ENCODE measurements at places on chromosomes 2 and 18.

DNA sequence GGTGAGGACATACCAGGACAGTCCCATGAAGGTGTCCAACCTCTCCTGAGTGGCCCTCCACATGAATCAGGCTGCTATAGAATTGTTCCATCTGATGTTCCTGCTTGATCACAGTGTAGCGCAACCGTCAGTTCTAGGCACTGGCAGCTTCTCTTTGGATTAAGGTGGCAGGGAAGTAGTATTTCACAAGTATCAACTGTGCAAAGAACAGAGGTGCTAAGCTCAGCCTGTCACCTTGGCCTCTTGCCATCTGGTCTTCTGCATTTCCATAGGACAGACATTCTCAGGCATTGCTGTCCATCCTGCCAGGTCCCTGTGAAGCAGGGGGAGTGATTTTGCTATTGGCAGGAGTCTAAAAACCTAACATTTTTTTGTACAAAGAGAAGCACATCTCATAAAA, 182.2 kb upstream of the EPAS1 start:
- DNase-seq = no peak

GRCh38 chr2:75055820-75056675, 97.6 kb downstream of the POLE4 start:
- DNase-seq = peak; percentile 66

- no peak for DNase-seq
Observed at GRCh38 chr18:433298-433697, 67.2 kb downstream of the COLEC12 start.

DNA sequence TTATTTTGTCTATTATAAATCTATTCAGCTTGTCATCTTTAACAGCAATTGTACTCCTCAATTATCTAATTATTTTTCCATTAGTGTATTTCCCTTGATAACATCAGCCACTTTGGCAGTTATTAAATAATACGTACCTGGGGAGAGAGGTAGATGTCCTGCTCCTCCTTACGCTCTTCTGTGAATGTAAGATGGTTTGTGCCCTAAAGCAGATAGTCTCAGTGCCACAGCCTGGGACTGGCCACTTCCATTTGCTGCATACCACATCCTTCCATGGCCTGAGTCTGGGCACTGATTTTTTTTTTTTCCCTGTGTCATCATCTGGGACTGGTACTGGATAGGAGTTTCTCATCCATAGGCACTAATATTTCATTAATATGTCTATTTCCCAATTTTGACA, 632.4 kb upstream of the LRRTM4 start:
- no peak for DNase-seq

DNA sequence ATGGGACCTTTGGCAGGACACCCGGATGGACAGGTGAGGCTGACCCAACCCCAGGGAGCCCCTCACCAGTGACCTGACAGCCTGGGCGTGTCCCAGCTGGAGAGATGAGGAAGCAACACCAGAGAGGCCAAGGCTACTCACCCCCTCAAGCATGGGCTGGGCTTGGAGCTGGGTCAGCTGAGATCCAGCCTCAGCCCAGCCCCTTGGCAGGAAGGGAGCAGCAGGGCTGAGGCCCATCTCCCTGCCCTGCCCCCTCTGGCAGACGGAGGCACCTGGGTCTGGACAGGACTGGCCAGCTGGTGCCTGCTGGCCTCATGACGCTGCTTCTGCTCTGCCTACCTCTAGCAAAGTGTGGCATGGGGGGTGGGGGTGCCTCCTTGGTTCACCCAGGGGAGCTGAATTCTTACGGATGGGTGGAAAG, 37.8 kb downstream of the HS6ST1 start:
- no peak for DNase-seq

GRCh38 chr2:17805166-17805565, 11.1 kb upstream of the MSGN1 start:
- DNase-seq = no peak

- no peak for DNase-seq
Observed at GRCh38 chr2:74131901-74132300, 15.8 kb downstream of the BOLA3 start.

DNA sequence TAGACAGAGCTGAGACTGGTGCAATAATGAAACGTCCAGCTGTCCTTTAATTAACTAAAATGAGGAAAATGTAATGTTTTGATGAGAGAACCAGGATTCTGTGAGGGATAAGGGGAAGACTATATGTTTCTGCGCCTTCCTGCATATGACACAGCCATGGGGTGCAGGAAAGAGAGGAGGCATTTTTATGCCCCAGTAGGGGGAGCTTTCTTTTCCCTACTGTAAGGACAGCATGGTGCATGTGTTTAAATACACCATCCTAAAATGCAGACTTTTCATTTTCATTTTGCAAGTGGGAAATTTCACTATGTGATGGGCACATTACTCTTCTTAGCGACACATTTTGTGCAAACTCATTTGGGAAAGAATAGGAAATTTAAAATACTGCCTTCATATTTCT, 446.1 kb downstream of the ARHGAP15 start:
- DNase-seq = no peak

- DNase-seq = no peak
Observed at GRCh38 chr2:223058952-223059716, 7.1 kb downstream of the KCNE4 start.

- DNase-seq = peak; percentile 21
Observed at GRCh38 chr2:202750763-202751427, 116.1 kb downstream of the FAM117B start.

DNA sequence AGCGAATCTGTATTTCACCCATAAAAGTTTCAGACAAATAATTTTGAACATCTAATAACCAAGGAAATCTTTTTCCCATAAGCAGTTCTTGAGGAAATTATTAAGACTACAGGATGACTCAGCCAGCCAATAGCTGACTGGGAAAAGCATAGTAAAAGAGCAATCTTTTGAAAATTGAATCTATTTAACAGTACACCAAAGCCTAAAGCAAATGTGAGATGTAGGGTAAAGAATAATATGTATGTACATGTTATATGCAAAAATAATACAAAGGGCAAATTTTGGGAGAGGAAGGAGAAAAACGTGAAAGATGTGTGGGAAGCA, 12.6 kb upstream of the KDSR start:
- DNase-seq = no peak

DNA sequence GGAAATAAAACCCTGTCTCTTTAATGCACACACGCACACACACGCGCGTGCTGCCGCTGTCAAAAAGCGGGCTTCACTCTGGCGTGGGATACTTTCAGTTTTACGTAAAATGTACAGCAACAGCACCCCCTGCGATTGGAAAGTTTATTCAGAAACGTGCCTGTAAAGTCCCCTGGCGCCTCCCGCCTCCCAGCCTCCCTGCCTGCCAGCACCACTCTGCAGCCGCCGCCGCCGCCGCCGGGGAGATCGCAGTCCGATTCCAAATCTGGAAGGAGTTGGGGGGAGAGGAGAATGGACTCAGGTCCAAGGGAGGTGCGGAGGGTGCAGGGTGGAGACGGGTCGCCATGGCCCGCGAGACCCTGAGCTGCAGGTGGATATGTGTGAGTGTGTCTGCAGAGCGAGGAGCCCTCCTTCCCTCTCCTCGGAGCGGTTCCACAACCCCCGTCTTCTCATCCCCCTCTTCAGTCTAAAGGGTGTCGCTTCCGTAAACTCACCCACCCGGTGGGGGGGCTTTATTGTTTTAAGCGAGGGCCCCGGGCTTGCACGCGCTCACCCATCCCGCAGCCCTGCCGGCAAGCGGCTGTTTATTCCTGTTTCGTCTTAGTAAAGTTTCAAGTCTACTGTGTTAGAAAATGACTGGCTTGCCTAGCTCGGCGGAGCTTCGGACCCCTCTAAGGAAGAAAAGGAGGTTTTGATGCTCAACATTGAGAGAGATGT, 1.8 kb upstream of the BCL11A start:
- DNase-seq = peak; percentile 81

DNA sequence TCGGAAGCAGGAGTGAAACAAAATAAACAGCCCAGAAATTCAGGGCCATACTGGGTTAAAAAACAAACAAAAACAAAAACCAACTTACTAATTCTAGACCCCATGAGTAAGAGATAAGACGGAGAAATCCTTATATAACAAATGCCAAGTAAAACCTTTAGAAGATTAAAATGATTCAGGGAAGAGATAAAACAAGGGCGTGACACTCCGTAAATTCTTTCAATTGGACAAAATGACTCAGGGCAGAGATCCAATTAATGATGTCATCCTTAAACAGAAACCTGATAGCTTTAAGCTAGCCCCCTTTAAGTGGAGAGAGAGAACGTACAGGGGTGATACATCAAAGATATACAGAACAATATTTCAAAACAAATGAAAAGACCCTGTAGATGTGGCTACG, 317.4 kb downstream of the NBAS start:
- DNase-seq = no peak

DNA sequence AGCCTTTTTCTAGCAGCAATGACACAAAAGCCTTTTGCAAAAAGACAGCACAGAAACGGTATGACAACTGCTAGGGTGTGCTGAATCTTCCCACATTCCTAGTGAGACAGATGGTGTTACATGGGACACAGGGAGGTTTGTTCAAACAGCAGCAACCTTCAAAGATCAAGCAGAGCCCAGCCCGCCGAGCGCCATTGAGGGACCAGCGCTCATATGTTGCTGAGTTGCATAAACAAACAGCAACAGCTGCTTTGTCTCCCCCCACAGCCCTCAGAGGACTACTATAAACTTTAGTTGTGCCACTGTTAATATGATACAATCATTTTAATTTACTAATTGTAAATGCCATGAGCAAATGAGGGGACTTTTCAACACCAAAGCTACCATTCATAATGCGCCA, 117.7 kb downstream of the ZEB2 start:
- no peak for DNase-seq

DNA sequence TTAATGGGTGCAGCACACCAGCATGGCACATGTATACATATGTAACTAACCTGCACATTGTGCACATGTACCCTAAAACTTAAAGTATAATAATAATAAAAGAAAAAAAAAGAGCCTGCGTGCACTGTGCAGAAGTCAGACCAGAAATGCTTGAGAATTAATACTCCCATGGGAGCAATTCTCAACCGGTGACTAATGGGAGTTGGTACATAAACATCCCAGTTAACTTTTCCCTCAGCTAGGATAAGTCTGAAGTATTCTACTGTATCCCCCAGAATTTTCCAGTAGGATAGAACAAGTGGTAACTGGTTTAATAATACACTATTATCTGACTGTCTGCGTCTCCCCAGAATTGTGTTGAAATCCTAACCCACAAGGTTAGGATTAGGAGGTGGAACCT, 113.6 kb upstream of the COL5A2 start:
- DNase-seq = no peak

- peak; percentile 28 for DNase-seq
Observed at GRCh38 chr18:34122724-34123334, 101.9 kb downstream of the NOL4 start.

- no peak for DNase-seq
Observed at GRCh38 chr2:218022131-218022850, 19.5 kb upstream of the TNS1 start.

DNA sequence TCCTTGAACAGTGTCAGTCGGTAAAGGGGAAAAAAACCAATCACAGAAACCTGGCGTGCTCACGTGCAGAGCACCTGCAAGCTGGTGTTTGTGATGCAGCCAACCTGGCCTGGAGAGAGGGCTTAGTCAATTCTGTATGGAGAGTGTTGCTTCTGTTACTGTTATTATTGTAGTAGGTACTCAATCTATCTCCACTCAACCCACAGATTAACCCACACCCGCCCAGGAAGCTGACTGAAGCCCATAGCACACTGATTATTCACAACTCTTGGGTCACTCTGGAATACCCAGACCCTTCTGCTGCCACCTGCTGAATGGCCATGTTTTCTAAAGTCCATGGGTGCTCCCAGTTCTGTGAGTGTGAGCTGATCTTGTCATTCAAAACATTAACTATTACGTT, 53.9 kb downstream of the TNFRSF11A start:
- DNase-seq = no peak

DNA sequence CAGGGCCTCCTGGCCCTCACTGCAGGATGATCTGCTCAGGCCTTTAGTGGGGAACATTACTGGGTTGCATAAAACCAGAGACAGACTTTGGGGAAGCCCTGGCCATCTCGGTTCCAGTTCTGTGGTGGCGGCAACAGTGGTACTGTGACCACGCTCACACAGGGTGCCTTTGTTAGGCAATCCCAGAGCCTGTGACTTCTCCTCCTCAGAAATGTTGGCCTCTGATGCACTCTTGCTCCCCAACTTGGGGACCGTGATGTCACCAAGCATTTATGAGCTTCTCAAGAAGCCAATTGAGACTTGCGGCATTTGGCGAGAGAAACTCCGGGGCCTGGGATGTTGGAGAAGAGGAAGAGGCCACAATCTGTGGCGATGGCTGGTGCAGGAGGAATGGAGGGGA, 80.9 kb upstream of the PKDCC start:
- DNase-seq = no peak

DNA sequence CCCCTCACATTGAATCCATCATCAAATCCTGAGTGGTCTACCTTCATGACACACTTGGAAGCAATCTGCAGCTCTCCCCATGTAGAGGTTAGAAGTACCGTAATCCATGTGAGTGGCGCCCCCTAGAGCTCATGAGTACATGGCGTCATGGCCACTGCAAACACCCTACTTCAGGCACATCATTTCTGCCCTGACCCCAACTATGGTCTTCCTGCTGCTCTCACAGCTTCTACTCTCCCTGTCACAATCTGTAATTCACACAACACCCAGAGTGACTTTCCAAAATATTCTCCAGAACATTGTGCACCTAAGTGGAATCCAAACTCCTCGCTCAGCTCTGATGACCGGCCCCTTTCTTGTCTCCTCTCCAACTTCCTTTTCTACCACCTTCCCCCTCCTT, 141.9 kb downstream of the ANKRD44 start:
- DNase-seq = no peak

GRCh38 chr2:11329776-11330175, 14.7 kb downstream of the ROCK2 start:
- DNase-seq = no peak

DNA sequence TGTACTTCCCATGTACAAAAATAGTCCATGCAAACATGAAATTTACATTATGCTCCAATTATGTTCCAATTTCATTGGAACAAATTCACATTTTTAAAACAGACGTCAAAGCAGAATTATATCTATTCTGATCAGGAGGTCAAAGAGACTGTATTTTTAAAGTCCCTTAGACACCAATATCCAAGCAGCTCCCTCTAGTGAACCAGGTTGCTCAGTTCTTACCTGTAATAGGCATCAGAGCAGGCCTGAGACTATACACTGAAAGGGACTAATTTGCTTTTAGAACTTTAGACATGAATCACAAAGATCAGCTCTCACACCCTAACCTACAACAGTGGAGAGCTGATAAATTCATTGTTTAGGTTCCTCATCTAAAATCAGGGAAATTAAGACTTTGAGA, 273.9 kb downstream of the MBD2 start:
- DNase-seq = no peak

GRCh38 chr2:240996161-240996833, 2.1 kb upstream of the SNED1 start:
- no peak for DNase-seq

Measured in GM06990 (cell line).